Choroid plexus epithelial cell (primary cell): ENCODE measurements at places on chromosomes 5 and 9.

DNA sequence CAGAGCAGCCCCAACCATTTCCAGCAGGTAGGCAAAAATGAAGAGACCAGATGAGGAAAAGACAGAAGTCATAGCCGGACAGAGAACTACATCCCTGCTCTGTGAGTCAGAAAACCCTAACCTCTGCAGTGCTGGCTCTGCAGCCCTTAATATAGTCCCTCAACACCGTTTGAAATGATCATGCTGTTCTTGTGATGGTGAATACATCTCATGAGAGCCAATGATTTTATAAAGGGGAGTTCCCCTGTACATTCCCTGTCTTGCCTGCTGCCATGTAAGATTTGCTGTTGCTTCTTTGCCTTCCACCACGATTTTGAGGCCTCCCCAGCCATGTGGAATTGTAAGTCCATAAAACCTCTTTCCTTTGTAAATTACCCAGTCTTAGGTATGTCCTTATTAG, 216.8 kb upstream of the RFX3 start:
- DNase-seq, result no peak

- no peak for DNase-seq
Observed at GRCh38 chr9:89791754-89792153, 186.9 kb downstream of the GADD45G start.

- DNase-seq, result no peak
Observed at GRCh38 chr9:128415281-128415680, 5.4 kb upstream of the CERCAM start.

DNA sequence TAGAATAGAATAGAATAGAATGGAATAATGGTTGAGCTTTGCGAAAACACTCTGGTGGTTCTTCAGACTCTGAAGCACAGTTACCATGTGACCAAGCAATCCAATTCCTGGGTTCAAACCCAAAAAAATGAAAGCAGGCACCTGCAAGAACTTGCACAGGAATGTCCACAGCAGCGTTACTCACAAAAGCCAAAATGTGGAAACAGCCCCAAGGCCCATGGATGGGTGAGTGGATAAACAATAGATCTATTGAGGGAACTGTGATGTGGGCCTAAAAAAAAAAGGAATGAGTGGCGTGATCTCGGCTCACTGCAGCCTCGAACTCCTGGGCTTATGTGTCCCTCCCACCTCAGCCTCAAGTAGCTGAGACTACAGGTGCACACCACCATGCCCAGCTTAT, 21.4 kb upstream of the TMEM250 start:
- no peak for DNase-seq

GRCh38 chr9:90124961-90125360, 517.7 kb downstream of the DIRAS2 start:
- DNase-seq, result no peak

GRCh38 chr9:13532407-13532806, 252.9 kb upstream of the MPDZ start:
- DNase-seq, result no peak
